Stimulated activated CD4-positive, alpha-beta T cell treated with anti-CD3 and anti-CD28 coated beads, Interleukin-15, amount 100 ng/mL, for 1 hour (primary cell): ENCODE measurements at places on chromosomes 5 and 9.
A peak's percentile ranks its signal among the peaks of the same experiment; 100 is the strongest.

GRCh38 chr5:148177207-148177606 lies 8.9 kb downstream of the SPINK14 start:
- no peak for DNase-seq

GRCh38 chr5:149616727-149617285 lies 35.5 kb downstream of the ARHGEF37 start:
- no peak for DNase-seq

- no peak for DNase-seq
These were observed 111.7 kb upstream of the PUM3 start for GRCh38 chr9:2955575-2955974.

GRCh38 chr5:457195-457961 lies 14.4 kb downstream of the EXOC3 start:
- no peak for DNase-seq

DNA sequence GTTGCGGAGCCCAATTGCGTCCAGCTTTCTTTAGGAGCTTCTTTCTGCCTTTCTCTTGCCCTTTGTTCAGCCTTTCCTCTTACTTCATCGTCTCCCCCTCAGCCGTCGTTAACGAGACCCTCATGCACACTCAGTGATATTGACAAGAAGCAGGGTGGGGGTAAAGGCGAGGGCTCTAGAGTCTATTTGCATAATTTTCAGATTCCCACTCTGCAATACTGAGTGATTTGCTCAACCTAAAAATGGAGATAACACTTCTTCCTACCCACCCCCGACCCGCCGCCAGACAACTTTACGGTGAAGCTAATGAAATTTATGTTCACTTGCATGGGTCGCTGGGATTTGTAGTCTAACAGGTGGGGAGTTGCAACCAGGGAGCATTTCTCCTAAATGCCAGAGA lies 1.3 kb upstream of the TBC1D2 start:
- no peak for DNase-seq

GRCh38 chr5:88785746-88786565 lies 97.0 kb downstream of the MEF2C start:
- DNase-seq, result no peak

GRCh38 chr5:142152384-142152732 lies 43.8 kb downstream of the NDFIP1 start:
- DNase-seq, result no peak

- no peak for DNase-seq
These were observed 694.1 kb upstream of the C9orf72 start for GRCh38 chr9:28267351-28267750.

GRCh38 chr9:4904322-4905134 lies 80.5 kb upstream of the JAK2 start:
- DNase-seq, result no peak

DNA sequence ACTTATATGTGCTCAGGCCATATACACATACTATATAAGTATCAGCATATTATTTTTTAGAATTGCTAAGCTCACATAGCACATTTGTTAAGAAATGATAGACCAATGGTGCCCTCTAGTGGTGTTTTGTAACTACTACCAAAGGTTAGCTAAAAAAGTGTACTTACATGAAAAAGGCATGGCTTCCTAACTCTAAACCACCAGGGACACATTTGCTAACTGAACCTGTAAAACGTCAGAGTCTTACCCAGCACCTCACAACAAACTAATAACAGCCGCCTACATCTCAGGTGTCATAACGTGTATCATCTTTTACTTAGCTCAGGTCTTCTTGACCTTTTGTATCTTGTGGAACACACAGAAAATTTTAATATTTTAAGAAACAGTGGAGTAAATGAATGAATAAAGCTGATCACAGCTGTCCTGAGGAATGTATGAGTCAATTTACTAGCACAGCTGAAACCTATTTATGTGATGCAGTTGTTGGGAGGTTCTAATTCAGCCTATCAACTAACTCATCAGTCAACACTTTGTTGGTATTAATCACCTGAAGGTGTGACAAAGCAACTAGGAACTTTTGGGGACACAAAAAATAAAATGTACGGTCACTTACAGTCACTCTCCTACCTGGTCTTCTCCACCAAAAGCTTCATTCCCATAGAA lies 72.9 kb downstream of the BAAT start:
- no peak for DNase-seq

DNA sequence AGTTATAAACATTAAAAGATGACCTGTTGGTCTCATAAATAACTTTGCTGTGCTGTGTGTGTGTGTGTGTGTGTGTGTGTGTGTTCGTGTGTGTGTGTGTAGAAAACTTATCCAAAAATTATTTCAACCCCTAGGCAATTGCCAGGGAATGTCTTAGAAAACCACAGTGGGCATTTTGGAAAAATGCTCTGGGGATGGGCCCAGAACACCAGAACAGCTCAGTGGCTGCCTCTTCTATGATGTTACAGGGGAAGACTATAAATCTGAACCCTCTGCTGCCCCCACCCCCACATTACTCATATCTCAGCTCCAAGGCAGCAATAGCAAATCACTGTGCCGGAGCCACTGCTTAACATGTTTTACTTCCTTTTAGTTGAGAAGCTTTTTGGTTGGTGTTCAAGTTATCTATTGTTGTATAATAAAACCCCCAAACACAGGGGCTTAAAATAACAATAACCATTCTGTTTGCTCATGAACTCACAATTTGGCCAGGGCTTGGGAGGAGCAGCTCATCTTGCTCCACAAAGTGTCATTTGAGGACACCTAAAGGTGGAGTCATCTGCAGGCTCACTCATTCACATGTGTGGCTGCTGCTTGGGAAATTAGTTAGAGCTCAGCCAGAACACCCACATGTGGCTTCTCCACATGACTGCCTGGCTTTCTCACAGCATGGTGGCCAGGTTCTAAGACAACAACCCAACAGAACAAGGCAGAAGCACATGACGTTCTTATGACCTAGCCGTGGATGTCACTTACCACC lies 40.4 kb downstream of the ACTBL2 start:
- DNase-seq, result no peak

DNA sequence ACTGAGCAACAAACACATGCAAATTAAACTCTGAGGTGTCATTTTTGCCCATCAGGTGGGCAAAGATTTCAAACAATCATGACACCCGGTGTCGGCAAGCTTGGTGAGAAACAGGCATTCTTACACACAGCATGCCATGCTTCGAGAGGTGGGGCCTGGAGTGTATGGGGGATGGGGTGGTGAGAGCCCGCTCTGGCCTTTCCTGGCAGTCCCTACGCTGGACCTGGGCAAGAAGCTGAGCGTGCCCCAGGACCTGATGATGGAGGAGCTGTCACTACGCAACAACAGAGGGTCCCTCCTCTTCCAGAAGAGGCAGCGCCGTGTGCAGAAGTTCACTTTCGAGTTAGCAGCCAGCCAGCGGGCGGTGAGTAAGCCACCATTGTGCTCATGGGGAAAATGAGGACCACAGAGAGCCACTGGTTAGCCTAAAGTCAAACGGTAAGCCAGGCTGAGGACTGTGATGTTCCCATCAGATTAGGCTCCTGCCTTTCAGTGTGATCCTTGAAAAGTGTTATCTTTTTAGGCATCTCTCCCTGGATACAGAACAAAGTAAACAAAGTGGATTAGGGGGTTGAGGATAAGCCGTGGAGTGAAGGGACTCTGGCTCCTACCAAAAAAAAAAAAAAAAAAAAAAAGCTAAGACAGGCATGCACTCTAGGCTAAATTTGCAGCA lies 9.4 kb downstream of the MYOZ3 start:
- DNase-seq, result no peak

DNA sequence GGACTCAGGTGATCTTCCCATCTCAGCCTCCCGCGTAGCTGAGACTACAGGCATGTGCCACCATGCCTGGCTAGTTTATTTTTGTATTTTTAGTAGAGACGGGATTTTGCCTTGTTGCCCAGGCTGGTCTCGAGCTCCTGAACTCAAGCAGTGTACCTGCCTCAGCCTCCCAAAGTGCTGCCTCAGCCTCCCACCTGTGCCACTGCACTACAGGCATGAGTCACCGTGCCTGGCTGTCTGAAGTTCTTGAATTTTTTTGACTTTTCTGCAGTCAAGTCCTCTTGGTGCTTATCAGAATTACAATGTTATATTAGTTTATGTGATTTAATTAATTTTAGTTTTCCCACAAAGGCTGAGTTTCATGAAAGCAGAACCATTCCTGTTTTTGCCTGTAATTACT lies 9.8 kb downstream of the SPIN1 start:
- no peak for DNase-seq

GRCh38 chr9:37370968-37371563 lies 51.4 kb upstream of the GRHPR start:
- DNase-seq, result no peak

- DNase-seq, result no peak
These were observed 17.1 kb downstream of the MSANTD3 start for GRCh38 chr9:100443781-100444768.

GRCh38 chr9:69421908-69422801 lies 97.1 kb downstream of the ENTREP1 start:
- no peak for DNase-seq

- DNase-seq, result no peak
These were observed 357.8 kb upstream of the CCNG1 start for GRCh38 chr5:163079618-163080017.

- DNase-seq, result no peak
These were observed 57.3 kb upstream of the LRRC70 start for GRCh38 chr5:62521319-62521718.

DNA sequence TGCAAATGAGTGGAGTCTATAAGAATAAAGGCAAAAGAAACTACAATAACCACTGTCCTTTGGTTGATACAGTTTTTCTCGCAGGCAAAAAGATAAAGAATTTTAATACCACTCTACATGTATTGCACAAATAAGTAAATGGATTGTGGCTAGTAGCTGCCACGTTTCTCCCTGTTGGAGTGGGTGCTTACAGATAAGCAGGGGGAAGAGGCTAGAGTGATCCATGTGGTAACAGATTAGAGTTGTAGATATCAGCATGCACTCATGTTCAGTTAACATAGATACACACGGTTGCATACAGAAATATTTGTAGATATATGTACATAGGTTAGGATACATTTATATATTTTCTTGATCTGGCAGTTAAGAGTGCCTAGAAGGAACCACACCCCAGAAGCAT lies 179.5 kb downstream of the ARHGEF28 start:
- DNase-seq, result no peak

DNA sequence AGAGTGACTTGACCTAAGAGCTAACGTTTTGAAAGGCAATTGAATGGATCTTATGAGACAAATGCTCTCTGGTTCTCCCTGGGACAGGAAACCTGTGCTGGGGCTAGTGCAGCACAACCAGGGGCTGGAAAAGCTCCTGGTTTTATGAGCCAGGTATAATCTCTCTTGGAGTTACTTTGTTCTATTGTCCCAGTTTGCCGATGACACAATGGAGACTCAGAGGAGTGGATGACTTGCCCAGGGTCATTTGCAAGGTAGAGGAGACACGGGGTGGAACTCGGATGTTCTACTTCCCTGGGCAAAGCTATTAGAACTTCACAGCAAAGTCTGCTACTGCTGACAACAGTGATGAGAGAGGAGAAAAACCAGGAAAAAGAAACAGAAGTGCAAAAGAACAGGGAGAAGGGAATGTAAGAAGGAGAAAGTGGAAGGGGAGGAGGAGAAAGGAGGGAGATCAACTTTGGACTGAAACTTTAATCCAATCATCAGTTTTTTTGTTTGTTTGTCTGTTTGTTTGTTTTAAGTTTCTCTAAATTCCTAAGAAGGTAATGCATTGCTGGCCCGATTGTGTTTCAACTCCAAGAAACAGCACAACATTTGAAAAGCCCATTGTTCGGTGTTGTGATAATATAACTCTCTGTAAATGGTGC lies 7.4 kb upstream of the GSN start:
- no peak for DNase-seq

- no peak for DNase-seq
These were observed 38.7 kb downstream of the UBQLN1 start for GRCh38 chr9:83669067-83669466.

- no peak for DNase-seq
These were observed 961 bp downstream of the DPP7 start for GRCh38 chr9:137113385-137114159.

GRCh38 chr5:16559702-16560101 lies 57.1 kb downstream of the RETREG1 start:
- no peak for DNase-seq

GRCh38 chr5:88741964-88742363 lies 141.0 kb downstream of the MEF2C start:
- no peak for DNase-seq

DNA sequence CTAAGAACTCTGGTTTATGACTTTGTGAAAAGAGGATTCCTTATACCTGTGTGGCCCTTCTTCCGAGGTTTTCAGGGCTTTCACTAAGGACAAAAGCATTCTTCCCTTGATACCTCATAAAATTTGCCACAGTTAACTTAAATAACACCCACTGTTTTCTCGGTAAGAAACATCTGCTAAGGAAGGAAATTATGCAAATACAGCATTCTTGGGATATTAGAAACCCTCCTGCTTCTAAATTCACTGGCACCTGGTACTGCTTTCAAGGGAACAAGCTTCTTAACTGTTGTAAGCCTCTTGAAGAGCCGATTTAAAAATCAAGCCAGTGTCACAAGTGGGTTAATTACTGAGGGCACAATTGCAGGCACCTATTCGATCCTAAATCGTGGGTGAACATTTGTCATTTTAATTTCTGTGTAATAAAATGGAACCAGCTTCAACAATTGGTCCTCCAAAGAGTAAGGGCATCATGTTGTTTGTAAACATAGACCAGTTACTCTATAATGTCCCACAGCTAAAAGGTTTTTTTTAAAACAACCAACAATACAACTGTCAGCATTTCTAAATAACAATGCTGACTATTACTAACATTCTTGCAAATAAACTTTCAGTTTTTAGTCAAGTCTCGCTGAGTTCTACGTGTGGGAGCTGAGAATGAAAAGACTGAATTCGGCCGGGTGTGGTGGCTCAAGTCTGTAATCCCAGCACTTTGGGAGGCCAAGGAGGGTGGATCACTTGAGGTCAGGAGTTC lies 26.6 kb downstream of the AK3 start:
- no peak for DNase-seq

- peak; percentile 2 for DNase-seq
These were observed 984 bp downstream of the STXBP1 start for GRCh38 chr9:127612939-127613582.

- DNase-seq, result no peak
These were observed 6.1 kb upstream of the AP3B1 start for GRCh38 chr5:78300464-78301045.

GRCh38 chr9:132946631-132947295 lies 2.3 kb upstream of the TSC1 start:
- DNase-seq, result no peak

GRCh38 chr5:137695651-137696428 lies 40.0 kb downstream of the KLHL3 start:
- no peak for DNase-seq

- no peak for DNase-seq
These were observed 4.9 kb downstream of the GTF3C5 start for GRCh38 chr9:133035669-133036068.

GRCh38 chr5:87278590-87279100 lies 11.0 kb downstream of the RASA1 start:
- no peak for DNase-seq

- DNase-seq, result no peak
These were observed 56.2 kb downstream of the TIMD4 start for GRCh38 chr5:156906807-156907206.

DNA sequence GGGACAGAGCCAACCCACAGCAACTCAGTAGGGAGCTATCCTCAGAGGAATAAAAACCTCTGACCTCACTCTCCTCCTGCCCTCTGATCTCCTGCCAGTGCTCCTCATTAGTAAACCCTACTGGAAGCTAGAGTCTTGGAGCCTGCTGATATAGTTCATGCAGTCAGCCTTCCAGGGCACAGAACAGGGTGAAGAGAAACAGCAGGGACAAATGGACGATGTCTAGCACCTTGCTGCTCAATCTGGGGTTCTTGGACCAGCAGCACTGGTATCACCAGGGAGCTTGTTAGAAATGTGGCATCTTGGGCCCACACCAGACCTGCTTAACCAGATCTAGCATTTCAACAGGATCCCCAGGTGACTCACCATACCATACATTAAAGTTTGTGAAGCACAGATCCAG lies 5.5 kb upstream of the GALNT12 start:
- no peak for DNase-seq
